ENCODE measurements at places on chromosomes 2 and 18.

GRCh38 chr2:97708608-97709007 is 4.8 kb upstream of the ZAP70 start:
- no peak for DNase-seq

DNA sequence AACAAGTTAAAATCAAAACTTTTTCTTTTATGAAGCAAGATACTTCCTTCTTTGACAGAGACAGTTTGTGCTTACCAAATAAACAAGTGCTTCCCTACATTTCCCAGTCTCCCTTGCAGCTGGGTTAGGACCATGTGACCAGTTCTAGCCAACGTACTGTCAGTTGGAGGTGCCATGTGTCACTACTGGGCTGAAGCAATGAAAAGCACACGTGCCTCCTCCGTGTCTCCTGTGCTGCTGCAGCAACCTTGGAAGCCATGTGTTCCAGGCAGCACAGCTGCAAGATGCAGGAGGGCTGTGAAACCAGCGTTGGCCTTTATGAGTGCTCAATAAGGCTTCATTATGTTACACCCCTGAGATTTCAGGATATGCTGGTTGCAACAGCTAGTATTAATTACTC is 93.2 kb downstream of the DHRS9 start:
- DNase-seq, result no peak

GRCh38 chr2:14114275-14114674 is 518.2 kb upstream of the LRATD1 start:
- no peak for DNase-seq

GRCh38 chr2:60079562-60079961 is 473.9 kb downstream of the BCL11A start:
- no peak for DNase-seq

DNA sequence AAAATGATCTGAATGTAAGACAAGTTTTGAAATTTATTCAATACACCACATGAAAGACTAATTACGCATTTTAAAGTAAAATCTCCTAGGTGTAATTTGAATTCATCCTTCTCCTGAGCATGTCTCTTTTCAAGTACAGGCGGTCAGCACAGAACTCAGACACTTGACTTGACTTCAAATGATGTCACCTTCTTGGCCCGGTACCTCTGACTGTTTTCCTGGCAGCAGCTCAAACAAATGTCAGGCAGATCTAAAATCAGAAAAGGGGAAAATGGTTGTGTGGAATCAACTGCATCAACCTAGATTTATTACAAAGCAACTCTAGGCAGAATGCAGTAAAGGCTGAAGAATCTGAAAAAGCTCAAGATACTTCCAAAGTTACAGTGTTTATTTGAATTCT is 11.4 kb upstream of the PROKR1 start:
- no peak for DNase-seq

DNA sequence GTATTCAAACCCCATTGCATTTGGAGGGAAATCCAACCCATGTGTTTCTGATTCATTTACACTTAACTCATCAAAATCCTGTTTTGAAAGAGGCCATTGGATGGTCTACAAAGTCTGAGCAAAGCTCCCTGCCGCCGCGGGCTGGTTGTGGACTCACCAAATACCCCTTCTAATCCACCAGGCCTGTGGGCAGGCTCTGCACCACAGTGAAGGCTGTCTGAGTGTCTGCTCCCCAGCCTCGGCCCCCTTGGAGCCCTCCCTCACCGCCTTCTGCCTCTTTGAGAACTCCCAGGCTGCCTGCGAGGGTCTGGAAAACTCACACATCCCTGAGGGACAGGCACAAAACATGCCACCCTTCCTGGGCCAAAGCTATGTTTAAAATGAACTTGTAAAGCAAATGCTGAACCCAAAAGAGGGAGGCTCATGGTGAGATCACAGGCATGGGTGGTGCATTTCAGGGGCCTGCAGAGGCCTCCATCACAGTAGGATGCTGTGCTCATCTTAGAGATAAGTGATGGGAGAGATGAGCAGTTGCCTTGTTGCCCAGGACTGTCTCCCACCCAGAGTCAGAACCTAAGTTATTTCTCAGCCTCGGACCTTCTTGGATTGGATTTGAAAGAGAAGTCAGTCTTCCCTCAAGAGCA is 225.0 kb downstream of the CYP26B1 start:
- no peak for DNase-seq

DNA sequence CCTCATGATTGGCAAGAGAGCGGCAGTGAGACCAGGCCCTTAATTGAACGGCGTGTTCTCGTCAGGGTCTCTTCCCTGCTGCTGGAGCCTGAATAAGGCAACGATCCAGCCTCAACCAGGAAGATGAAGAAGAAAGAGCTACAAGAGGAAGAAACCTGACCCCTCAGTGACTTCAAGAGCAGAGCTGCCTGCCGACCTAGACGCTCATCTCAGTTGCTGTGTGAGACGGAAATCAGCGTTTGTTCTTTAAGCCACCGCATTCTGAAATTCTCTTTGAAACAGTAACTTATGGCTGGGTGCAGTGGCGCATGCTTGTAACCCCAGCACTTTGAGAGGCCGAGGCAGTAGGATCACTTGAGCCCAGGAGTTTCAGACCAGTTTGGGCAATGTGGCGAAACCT is 29.6 kb upstream of the KCNG3 start:
- DNase-seq, result no peak

GRCh38 chr2:144959416-144959815 is 439.5 kb upstream of the ZEB2 start:
- no peak for DNase-seq

GRCh38 chr2:190858817-190859216 is 21.8 kb upstream of the GLS start:
- no peak for DNase-seq

DNA sequence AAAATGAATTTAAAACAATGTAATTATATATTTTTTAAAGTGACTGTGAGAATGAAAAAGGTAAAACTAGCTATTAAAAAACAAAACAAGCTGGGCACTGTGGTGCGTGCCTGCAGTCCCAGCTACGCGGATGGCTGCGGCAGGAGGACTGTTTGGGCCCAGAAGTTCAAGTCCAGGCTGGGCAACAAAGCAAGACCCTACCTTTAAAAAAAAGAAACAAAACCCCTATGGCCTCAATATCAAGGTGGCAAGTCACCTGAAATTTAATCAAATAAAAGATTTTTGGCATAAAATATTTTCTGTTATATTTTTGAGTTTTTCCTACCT is 46.9 kb upstream of the STRN start:
- no peak for DNase-seq

DNA sequence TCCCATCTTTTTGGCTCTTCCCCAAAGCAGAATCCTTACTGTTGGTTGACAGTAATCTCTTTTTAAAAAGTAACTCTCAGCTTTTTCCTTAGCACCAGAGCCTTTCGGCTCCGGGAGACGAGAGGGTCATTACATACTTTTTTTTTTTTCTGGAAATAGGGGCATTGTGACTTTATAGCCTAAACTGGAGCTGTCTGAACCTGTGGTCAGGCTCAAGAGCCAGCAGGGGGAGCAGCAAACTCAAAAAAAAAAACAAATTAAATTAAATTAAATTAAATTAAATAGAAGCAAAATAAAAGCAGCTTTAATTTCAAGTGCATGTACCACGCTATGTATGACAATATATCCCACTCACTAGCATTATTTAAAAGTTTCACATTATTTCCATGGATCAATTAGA is 156.6 kb downstream of the DTNA start:
- DNase-seq, result no peak

DNA sequence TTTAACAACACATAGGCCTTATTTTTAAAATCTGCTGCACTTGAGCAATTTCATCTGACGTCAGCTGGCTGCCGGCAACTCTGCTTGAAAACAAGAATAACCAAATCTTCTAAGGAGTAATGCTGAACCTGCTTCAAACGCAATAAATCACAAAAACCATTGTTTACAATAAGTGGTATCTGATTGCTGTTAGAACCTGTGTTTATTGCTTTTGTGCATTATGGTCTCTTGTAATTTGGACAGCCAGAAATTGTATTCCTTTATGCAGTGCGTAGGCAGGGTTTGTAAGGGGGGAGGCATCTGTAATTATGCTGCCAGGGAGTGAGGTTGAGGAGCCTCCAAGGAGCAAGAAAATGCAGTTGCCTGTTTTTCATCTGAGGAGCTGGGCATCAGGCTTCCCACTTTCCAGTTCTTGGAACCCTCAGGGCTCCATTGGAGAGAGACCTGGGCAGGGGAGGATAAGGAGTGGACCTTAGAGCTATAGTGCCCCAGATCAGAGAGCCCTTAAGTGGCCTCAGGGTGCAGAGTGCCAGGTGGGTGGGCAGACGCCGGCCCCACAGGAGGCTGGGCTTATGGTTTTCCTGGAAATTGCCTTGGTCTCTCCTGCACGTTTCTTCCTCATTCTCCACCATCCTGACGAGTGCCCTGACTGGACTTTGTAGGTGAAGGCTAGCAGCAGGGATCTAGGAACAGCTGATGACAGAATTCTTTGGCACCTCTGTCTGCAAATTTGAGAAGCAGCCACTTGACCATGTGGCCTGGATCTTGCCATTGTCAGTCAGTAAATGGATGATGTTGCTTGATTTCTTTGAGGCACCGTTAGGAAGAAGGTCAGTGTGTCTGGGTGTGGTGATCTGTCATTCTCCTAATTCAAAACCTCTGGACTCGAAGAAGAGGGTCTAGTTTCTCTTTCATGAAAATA is 129.2 kb downstream of the KLHL29 start:
- no peak for DNase-seq

DNA sequence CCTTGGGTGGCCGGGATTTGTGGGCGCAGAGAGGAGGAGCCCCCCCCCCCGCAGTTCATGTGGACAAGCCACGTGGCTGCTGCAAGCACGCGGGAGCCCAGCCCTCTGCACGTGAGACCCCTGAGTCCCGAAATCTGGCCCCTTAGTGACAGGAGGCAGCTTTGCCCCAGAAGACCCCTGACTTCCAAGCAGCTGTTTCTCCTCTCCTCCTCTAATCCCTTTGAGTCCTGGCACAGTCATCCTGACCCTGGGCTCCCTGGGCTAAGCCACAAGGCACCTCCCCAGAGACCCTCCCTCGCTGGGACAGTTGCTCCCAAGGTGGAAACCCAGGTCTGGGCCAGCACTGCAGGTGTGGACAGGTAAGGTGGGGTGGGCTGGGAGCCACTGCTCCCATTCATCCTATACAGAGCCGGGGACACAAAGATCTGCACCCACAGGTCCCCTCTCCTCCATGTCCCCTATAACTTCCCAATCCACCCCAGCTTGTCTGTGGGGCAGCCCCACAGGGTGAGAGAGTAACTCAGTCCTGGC is 923 bp downstream of the TEKT4 start:
- no peak for DNase-seq

DNA sequence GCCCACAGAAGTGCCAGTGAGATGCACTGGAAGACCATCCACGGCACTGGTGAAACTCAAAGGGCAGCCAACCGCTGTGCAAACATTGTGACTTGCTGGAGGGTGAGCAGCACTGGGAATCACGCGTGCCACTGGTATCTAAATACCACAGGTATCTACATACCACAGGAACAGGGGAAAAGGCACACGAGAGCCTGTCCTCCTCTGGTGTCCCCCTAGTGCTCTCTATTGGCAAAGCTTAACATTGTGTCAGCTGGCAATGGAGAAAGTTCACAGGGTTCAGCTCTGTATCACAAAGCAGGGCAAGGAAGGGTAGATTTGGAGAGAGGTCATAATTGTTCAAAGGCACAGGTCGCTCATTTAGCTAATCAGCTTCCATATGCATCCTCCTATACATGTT is 12.6 kb upstream of the SEC11C start:
- DNase-seq, result no peak

- DNase-seq, result no peak
Observed at GRCh38 chr2:133163111-133163510, 405.2 kb downstream of the NCKAP5 start.

- DNase-seq, result no peak
Observed at GRCh38 chr2:32877587-32878510, 68.9 kb upstream of the LTBP1 start.

DNA sequence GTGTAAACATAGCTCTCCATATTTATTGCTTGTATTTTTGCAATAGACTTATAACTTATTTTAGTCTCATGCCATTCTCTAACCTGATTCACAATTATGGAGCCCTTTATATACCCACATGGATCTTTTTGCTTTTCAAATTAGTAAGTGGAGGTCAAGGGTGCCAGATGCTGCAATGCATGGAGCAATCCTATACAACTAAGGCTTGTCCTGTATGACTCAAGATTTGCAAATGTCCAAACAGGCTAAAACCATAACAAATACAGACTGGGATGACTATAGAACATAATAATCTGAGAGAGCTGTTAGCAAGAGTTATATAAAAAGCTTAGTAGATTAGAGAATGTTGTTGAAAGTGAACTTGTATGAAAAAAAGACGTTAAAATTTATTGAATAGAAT is 690.4 kb upstream of the NRXN1 start:
- no peak for DNase-seq

GRCh38 chr18:32598144-32598543 is 127.5 kb upstream of the GAREM1 start:
- no peak for DNase-seq

DNA sequence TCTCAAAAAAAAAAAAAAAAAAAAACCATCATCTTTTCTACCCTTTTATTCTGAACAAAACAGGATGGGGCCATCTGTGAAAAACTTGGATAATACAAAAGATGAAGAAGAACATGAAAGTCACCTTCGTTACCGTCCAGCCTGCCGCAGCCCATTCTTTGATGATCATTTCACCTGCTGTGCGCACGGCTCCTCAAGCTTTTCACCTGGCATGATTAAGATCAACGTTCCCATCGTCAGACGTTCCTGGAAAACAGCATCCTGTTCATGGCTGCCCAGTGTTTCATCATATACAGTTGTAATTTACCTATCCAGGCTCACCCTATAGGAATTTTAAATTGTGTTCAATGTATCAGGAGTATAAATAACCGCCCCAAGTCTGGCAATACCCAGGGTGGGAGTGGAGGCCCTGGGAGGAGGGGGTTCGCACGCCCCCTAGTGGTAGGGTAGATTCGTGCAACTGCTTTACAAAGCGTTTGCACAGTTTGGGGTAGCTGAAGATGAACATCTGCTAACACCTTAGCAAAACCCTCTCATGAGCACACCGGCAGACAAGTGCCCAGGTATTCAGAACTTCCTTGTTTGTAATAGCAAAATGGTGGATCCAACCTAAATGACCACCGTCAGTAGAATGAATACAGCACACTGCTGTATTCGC is 49.0 kb upstream of the GLI2 start:
- DNase-seq, result no peak

- DNase-seq, result peak; percentile 42
Observed at GRCh38 chr2:75200140-75201096, 1.1 kb upstream of the TACR1 start.

DNA sequence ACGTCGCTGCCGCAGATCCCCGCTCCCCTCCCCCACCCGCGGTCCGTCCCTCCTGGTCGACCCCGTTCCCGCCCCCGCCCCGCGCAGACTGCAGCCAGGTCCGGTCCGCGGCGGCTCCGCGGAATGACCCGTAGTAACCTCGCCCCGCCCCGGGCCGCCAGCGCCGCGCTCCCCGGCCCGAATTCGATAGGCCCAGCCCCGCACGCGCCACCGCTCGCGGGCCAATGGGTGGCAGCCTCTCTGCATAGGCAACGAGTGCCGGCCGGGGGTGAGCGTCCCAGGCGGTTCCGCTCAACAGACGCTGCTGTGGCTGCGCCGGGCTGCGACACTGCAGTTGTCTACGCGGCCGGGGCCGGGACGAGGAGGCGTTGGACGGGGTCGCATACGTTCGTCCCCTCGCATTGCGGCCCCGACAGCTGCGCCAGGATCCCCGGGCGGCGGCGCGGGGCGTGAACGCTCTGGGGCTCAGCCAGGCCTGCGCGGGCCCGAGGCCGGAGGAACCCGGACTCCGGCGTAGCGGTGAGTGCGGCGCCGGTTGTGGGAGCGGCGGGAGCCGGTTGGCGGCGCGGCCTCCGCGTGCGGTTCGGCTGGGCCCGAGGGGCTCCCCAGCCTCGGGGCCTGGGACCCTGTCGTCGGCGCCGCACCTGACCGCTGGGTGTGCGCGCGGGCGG is at the start of gene ACSL3:
ACSL3 (plus strand) TSS at position 297 of the 671 bp plus-strand sequence. CDS start 47,737 bp downstream, outside the sequence.
- DNase-seq, result peak; percentile 87

Data from DMS153 (cell line).